Stimulated activated CD8-positive, alpha-beta memory T cell treated with anti-CD3 and anti-CD28 coated beads, Interleukin-4, amount 100 ng/mL, for 1 hour (primary cell): ENCODE measurements at places on chromosomes 1 and 21.

DNA sequence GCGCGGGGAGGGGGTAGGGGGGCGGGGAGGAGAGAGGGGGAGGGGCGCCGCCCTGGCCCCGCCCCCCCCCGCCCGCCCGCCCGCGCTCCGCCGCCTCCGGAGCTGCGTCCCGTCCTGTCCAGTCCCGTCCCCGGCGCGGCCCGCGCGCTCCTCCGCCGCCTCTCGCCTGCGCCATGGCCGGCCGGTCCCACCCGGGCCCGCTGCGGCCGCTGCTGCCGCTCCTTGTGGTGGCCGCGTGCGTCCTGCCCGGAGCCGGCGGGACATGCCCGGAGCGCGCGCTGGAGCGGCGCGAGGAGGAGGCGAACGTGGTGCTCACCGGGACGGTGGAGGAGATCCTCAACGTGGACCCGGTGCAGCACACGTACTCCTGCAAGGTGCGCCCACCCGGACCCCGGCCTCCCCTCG is at the start of gene AGRN:
Gene AGRN, plus strand, starts transcription at position 121 of the 405 bp plus-strand sequence. Its CDS starts 53 bp downstream, at position 174.
- DNase-seq, result no peak

GRCh38 chr1:63966016-63966415 is 192.2 kb downstream of the ROR1 start:
- DNase-seq, result no peak

DNA sequence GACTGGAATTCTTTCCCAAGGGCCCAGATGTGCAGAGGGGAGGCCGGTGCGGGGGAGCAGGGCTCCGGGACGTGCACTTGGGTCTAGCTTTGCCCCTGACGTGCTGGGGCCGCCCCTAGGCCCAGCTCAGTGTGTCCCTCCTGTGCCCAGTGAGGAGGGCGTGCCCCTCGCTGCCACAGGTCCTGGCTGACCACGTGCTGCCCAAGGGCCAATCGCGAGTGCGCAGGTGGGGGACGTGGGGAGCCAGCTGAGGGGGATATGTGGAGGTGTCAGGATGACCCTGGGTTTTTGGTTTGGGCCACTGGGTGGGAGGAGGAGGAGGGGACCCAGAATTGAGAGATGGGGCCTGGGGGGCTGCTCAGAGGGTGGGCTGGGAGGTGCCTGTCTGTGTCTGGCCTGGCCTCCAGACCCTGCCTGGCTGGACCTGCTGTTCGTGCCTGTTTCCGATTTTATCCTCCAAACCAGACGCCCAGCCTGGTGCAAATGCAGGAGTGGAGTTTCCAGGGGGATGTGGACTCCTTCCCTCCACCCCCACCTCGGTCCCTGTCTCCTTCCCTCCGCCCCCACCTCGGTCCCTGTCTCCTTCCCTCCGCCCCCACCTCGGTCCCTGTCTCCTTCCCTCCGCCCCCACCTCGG is 6.1 kb upstream of the RNF223 start:
- DNase-seq, result no peak

- no peak for DNase-seq
These were observed 37.4 kb downstream of the AGPAT3 start for GRCh38 chr21:43902441-43902840.

GRCh38 chr21:36858320-36858957 is 108.0 kb downstream of the HLCS start:
- DNase-seq, result no peak

DNA sequence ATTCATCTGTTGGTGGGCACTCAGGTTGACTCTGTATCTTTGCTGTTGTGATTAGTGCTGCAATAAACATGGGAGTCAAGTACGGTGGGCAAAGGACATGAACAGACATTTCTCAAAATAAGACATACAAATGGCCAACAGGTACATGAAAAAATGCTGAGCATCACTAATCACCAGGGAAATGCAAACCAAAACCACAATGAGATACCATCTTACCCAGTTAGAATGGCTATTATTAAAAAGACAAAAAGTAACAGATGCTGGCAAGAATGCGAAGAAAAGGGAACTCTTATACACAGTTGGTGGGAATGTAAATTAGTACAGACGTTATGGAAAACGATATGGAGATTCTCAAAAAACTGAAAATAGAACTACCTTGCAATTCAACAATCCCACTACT is 98.9 kb downstream of the TMEM53 start:
- no peak for DNase-seq

- no peak for DNase-seq
These were observed 70.3 kb downstream of the SIM2 start for GRCh38 chr21:36769051-36769839.

DNA sequence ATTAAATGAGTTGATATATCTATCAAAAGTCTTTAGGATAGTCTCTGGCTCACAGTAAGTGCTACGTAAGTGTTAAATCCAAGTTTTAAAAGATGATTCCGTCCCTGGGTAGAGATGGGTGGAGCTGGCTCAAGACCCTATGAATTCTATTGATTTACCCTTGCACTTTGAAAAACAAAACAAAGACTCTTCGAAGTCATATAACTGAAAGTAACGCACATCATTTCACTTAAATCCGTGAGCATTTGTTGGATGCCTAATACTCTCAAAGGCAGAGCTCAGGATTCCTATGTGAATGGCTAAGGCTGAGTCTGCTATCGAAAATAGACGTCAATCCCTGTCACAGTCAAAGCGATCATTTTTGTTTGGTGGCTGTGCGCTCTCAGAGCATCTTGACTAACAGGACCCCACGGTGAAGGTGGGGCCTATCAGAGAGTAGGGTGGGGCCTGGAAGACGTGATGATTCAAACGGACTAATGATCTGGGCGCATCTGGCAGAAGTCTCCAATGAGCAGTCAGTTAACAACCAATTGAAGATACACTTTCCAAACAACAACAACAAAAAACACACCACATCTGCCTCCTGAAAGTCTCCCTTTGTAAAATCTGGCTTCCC is 1.2 kb upstream of the NUCKS1 start:
- no peak for DNase-seq

- no peak for DNase-seq
These were observed 835 bp upstream of the TSPAN2 start for GRCh38 chr1:115090186-115090490.

DNA sequence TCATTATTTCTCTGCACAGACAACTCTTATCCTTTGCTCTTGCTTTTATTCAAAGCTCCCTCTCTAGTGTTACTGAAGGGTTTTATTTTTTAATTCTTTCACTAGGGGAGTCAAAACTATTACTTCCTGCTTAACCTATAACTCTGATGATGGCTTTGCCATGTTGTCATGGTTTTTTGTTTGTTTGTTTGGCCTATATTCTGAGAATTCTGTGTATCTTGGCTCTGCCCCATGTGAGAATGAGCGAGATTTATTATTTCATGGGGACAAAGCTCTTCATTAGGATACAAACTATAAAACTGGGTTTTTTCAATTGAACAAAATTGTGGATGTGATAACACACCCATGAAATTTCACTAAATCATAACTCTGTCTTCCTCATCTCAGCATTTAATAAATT is 190.5 kb upstream of the C1orf105 start:
- DNase-seq, result no peak

DNA sequence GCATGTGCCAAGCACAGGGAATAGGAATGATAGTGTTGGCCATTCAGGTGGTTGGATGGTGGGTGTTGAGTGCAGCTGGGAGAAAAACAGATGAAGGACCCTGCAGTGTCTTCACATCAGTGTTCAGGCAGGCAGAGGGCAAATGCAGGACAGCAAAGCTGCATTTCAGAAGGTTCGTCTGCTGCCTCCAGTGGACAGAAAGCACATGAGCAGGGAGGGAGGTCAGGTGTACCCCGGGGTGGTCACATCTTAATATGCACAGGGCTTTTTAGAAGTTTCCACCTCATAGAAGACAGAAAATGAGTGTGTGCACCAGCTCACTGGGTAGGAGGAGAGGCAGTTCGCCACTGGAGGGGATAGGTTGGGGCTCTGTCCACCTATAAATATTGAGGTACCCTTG is 184.9 kb downstream of the SLC35F3 start:
- no peak for DNase-seq

GRCh38 chr1:52102336-52103013 is 39.4 kb upstream of the ZFYVE9 start:
- no peak for DNase-seq

GRCh38 chr1:206517784-206518183 is 10.5 kb downstream of the RASSF5 start:
- no peak for DNase-seq

DNA sequence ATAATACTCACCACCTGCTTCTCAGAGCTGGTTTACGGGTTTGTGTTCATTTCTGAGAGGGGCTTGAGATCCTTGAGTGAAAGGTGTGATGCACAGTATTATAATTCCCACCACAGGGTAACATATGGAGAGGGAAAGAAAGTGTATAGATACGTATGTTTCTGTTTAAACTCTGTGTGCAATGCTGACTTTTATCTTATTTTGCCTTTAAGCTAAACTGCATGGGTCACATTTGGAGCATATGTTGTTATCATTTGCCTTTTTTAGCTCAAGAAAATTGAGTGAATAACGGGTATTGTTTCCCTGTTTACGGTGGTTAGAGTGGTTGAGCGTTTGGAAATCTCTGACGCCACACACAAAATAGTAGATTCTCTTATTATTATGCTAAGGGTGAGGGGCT is 191.1 kb upstream of the NFIA start:
- DNase-seq, result no peak

DNA sequence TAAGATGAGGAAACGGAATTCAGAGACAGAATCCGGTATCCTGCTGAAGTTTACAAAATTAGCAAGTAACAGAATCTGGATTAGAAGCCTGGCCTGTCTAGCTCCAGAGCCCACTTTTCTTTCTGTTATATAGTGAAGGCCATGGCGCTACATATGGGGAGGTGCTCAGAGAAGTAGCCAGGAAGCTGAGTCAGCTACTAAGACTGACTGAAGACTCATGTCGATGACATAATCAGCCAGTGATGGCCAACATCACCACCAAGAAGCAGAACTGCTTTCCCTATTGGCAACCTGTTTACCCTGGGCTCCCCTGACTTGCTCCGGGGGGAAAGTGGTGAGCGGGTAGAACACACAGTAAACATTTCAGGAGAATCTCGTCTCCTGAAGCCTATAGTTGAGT is 18.8 kb downstream of the LRRC52 start:
- DNase-seq, result no peak

- DNase-seq, result no peak
These were observed 41.7 kb downstream of the TMEM53 start for GRCh38 chr1:44632598-44632997.

DNA sequence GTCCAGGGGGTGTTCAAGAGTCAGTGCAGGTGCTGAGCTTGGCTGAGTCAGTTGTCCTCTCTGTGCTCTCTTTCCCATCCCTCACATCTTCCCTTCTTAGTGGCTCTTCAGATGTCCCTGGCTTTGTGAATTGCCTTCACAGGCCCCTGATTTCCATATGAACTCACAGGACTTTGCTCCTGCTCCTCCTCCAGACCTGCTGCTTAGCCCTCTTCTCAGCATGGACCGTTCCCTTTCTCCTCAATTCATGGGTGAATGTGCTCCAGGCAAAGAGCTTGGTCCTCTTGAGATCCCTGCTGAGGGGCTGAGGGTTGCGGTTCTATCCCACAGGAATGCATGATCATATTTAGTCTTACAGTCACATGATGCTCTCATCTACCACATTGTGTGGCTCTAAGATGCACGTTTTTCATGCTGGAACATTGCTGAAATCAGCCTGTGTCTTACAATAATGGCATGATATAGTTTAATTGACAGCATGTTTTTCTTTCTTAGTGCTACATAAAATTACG is 30.5 kb downstream of the CACNA1E start:
- DNase-seq, result no peak
